ENCODE measurements at places on chromosomes 2 and 18.

- DNase-seq: no peak
These were observed 66.1 kb downstream of the CIB4 start for GRCh38 chr2:26574900-26575560.

DNA sequence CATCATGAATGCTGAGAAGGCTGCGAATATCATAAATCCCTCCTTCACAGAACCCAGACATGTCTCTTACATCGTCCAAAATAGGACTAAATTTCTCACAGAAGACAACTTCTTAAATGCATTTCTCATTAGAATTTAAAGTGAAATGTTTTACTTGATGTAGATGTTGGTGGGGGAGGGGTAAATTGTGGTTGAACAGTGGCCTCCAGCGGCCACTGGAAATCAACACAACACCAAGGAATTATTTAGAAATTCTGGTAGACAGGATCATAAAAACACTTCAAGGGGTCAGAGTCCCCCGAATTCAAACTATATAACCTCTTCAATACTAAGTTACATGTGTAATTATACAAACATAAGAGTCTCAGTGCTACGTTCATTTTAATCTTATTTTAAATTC is 135.9 kb downstream of the ABCA12 start:
- DNase-seq: no peak

DNA sequence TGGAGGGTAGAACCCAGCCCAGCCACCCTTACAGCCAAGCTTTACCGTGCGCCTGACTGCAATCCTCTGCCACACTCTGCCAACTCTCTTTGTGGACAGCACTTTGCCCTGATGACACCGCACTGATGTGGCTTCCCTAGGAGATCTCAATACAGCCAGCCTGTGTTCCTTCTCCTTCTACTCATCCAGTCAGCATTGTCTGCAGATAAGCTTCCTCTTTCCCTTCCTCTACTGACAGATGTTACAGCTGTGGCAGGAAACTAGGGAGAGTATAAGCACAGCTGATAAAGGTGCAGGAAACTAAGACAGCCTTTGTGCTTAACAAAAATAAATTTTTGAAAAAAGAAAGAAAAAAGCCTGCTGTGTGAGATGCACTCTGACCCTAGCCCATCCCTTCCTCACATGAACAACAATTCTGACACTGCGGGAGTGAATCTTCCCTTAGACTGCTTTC is 25.0 kb downstream of the CEP68 start:
- no peak for DNase-seq

DNA sequence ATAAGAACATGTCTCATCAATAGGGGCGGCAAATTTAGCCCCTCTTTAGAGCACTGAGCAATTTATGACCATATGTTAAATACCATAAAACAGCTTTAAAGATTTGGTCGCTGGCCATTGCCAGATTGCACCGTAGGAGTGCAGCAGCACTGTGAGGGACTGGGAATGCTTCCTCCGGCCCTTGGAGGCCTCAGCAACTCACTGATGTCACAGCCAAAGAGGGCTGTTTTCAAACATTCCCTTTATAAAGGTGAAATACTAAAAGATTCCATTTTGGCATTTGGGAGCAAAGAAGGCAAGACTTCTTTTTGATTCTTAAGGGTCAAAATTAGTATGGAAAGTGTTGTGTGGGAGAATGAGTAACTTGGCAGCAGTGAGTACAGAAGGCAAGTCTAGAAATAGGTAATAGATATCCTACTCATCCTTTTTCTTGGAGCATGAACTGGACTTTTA is 63.7 kb downstream of the BABAM2 start:
- DNase-seq: no peak

GRCh38 chr2:166350525-166350924 is 25.2 kb downstream of the SCN9A start:
- no peak for DNase-seq

GRCh38 chr2:100673691-100674485 is 111.1 kb downstream of the PDCL3 start:
- no peak for DNase-seq

DNA sequence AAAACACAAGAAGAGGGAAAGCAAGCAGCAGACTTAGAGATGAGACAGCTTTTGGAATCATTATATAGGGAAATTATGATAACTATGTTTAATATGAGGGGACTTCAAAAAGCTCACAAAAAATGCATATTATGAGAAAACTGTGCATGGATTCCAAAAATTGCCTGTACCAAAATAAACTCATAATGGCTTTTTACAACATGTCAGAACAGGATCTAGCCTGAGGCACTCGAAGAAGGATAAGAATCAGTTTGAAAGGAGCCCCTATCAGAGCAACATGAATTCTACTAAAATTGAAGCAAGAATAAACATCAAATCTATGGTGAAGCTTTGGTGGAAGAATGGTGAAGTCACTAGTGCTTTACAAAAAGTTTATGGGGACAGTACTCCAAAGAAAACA is 187.4 kb downstream of the RDH14 start:
- no peak for DNase-seq

All from activated T-helper 2 cell treated with anti-CD3 and anti-CD28 coated beads, Interferon-gamma antibody, Interleukin-2, Interleukin-4, amounts not matched to agents 10 μg/mL and 5 μg/mL and 100 μg/mL, durations not matched to agents 14 hours and 24 hours and 36 hours (primary cell).